NCI-H446 (cell line): ENCODE measurements at places on chromosomes 4 and X.
A peak's percentile ranks its signal among the peaks of the same experiment; 100 is the strongest.

DNA sequence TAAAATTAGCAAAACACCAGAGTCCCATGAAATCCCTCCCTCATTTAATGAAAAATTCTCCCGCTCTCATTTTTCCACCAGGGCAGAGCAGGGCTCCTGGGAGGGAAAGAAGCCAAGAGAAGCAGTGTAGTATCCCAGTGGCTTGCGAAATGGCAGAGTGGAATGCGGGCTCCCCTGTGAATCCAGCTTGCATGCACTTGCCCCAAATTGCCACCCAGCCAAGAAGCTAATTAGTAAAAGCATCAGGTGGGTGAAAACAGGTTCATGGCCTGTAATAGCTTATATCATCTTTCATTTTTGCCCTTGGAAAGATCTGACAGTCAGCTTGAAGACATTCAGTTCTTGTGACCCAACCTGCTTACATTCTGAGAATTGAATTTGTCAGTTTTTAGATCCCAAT, 10.1 kb downstream of the AMOT start:
- no peak for DNase-seq

- no peak for DNase-seq
These were observed 1222.2 kb downstream of the STIM2 start for GRCh38 chr4:28082686-28083390.

GRCh38 chrX:149718757-149719156, 6.9 kb downstream of the MAGEA11 start:
- DNase-seq: no peak

- no peak for DNase-seq
These were observed 1920.5 kb upstream of the PCDH7 start for GRCh38 chr4:28799696-28800095.

GRCh38 chrX:20479048-20479447, 212.3 kb upstream of the RPS6KA3 start:
- no peak for DNase-seq

DNA sequence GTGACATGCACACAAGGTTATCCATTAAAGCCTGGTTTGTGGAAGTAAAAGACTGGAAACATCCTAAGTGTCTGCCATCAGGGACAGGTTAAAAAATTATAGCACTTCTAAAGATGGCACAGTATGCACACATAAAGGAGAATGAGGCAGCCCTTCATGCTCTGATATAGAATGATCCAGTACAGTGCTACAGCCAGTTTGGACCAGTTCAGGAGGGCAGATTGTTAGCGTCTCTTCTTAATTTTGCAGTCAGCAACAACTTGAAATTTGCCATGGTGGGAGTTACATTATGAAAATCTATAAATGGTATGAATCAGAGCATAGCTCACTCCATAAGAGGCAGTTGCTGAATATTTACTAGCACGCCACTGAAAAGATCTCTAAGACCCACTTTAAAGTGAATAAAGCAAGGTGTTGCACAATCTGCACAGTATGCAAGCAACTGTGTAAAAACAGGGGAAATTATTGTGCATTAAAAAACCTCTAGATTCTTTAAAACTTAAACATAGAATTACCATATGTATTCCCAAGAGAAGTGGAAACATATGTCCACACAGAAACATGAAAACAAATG, 20.3 kb upstream of the SOD3 start:
- no peak for DNase-seq

DNA sequence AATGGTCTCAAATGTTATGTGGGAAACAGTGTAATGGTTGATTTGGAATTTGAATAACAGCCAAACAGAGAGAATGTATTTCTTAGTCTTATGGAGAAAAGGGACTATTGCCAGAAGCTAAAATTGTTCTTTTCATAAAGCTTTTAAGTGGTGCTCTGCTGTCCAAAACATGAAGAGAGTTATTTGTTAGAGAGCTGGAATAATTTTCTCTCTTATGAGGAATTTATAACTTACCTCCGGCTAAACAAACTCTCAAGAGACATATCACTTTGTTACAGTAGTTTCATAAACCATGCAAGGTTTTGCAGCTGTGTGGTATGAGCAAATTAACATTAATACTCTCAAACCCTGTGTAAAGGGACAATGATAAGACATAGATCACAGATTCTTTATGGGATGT, 28.6 kb downstream of the SULT1B1 start:
- DNase-seq: no peak

DNA sequence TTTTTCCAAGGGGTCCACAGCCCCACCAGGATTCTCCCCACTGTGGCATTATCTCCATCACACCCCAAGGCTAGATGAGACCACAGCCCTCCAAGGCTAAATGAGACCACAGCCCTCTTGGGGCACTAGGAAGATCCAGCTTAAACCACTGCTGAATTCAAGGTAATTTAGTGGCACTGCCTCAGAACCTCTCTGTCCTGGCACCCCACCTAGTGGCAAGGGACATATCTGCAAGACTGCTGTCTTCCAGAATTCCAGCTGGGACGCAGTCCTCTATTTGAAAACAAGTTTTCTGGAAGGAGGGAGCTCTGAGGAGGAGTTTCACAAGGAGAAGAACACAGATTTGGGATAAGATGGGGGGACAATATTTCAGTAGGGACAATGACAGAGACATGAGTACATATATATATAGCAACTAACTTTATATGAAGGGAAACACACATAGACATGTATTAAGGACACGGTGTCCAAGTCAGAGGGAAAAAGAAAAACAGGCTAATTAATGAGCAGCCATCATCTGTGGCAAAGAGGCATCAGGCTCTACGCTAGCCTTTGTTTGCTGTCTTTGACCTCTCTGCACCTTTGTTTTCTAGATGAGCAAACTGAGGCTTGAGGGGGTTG, 9.3 kb downstream of the CETN2 start:
- DNase-seq: peak; percentile 40

DNA sequence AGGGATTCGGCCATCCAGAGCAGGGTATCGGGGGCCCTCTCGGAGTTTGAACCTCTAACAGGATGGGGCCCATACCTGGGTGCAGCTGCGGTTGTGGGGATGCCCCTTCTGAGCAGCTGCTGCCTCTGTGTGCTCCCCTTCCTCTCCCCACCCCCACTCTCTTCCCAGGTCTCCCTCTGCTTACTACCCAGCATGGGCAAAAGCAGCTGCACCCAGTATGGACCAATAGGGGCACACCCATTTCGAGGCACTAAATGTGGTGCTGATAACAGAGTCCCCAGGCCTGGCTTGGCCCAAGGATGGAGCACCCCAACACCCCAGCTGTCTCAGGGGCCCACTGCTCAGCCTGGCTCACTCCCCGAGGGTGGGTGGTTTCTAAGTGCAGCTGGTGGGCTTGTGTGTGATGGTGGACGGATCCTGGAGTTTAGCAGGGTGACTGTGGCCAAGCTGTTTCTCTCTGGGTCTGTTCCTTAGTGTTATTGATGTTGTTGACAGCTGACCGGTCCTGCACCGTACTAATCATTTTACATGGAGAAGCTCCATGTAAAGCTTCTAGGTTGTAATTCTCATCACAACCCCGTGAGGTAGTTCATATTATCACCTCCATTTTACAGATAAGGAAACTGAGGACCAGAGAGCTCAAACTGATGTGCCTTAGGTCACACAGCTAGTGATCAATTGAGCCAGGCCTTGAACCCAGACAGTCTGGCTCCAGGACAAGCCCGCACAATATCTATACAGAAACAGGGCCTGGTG, 13.1 kb upstream of the KIAA0232 start:
- no peak for DNase-seq

DNA sequence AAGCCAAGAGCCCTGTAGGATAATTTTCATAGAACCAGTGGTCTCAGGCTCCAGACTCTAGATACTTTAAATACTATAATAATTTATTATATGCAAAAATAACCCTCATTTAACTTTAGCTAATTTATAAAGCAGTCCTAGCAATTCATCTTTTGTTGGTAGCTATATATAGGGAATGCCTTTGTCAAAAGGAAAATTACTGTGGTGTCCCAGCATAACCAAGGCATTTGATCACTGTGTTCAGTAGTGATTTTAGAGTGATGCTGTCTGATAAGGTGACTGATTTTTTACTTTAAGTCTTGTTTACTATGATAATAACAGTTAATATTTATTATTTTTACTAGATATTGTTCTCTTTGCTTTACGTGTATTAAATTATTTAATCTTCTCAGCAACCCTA, 61.2 kb downstream of the PAQR3 start:
- DNase-seq: no peak

GRCh38 chr4:69760455-69760854, at the start of gene SULT1B1:
SULT1B1 (minus strand) TSS chr4:69760620; CDS start chr4:69755217, 5,403 bp downstream.
- no peak for DNase-seq

- DNase-seq: no peak
These were observed 5.5 kb downstream of the GSTCD start for GRCh38 chr4:105714071-105714521.

DNA sequence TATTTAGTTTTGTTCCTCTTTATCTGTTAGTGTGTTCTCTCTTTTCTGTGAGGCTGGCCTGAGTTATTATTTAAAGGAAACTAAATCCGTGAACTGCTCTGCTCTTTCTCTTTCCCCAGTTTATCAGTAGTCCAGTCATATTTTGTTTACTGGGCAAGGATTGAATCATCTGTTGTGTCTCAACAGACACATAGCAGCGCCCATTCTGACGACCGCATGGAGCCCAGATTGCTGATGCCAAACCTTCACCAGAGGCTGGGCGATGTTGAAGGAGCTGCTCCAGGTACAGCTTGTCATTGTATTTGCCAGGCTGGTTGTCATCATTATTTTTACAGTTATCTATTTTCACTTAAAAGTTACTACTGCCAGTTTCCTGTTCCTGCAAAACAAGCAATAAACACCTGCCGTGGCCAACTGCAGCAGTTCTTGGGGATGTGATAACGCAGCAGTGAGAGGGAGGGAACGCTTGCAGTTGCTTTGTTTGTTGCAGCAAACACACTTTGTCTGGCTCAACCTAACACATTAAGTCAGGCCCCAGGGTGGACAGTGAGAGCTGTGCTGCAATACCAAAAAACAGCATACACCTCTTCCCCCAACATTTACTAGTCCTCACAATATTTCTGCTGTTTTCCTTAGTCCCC, 10.1 kb downstream of the REELD1 start:
- DNase-seq: no peak

- no peak for DNase-seq
These were observed 18.6 kb downstream of the ACSL4 start for GRCh38 chrX:109714340-109714958.

GRCh38 chr4:36325926-36326325, 44.5 kb downstream of the DTHD1 start:
- no peak for DNase-seq

- no peak for DNase-seq
These were observed 2.0 kb downstream of the CHST7 start for GRCh38 chrX:46575586-46575985.

DNA sequence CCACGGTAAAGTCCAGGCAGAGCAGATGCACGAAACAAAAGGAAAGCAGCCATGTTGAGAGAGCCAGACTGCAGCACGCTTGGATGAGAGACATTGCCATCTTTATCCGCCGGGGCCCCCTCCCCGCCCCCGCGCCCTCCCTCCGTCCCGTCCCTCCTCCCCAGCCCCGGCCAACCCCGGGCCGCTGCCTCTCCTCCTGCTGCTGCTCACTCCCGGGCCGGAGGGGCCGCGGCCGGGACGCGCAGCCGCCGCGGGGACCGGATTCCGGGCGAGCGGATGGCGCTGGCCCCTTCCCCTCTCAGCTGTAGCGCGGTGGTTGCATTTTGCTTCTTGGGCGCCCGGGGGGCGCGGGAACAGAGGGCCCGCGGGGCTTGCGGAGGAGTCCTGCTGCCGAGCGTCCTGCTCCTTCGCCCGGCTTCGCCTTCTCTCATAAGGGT, 542 bp downstream of the RNF150 start:
- DNase-seq: no peak

DNA sequence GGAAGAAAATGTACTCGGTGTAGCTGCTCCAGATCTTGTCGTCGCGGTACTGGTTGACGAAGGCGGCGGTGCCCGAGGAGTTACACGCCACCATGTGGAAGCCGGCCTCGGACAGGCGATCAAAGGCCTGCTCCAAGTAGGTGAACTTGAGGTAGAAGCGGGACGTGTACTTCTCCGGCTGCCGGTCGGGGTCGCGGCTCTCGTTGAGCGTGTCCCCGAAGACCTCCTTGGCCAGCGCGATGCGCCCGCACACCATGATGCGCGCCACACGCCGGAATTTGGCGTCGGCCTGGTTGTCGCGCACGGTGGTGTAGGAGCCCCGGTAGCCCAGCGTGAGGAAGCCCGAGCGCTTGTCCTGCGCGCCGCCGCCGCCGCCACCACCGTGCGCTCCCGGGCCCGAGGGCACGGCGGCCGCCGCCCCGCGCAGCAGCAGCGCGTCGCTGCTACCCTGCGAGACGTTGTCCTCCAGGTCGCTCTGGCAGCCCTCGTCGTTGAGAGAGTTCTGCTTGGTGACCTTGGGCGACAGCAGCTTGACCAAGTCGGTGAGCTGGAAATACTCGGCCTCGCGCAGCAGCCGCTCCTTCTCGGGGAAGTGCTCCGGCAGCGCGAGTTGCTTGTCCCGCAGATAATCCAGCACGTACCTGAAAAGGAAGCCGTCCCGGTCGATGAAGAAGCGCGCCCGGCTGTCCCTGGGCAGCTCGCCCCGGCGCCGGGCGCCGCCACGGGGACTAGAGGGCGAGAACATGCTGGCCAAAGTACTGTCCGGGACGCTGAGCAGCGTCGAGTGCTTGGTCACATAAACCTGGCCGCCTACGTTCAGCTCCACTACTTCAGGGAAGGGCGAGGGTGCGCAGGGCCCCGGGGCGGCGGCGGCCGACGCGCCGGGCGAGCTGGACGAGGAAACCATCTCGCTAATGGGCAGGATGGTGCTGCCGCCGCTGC, 775 bp downstream of the KCTD8 start:
- peak; percentile 10 for DNase-seq

DNA sequence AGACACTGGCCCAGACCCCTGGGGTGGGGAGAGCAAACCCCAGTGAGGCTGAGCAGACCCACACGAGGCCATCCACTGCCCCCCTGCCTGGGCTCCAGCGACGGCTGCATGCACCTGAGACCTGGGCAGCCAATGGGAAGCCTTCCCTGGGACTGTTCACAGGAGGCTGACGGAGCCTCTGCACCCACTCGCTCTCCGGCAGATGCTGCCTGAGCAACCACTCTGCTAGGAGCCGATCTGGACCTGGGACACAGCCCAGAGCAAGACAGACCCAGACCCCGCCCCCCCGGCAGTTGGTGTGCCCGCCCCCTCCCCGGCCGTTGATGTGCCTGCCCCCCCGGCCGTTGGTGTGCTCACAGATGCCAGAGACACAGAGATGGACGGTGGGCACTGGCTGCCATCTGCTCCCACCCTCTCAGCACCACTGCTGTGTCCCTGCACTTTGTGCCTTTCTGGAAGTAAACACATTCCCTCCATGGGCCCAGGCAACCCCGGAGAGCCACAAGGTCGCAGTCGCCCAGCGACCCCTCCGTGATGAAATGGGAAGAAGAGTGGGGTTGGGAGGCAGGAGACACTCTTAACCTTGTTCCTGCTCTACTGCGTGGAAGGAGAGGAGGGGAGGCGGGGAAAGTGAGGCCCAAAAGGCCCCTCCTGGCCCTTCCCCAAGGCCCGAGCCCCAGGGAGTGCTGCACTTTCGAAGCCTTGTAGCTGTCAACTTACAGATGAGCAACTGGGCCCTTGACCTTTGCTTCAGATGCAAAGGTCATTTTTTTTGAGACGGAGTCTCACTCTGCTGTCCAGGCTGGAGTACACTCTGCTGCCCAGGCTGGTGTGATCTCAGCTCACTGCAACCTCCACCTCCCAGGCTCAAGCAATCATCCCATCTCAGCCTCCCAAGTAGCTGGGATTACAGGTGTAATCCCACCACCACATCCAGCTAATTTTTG, 62.0 kb downstream of the ZFYVE28 start:
- no peak for DNase-seq
